Breast epithelium (tissue), 4 donors: ENCODE measurements at places on chromosomes 4 and X. TPM values are rescaled to one million over a fixed set of nuclear protein-coding genes. Genes with fewer than 3 reads are reported as not detected.

The CYTL1 gene
- 1.9 TPM for total RNA-seq

The SRPX gene
- 415 TPM for total RNA-seq

The GAR1 gene
- total RNA-seq, result 7.9 TPM

The FAAH2 gene
- 30.2 TPM for total RNA-seq

The TMEM31 gene
- not detected for total RNA-seq

The GYPE gene
- 2.1 TPM for total RNA-seq
